Glutamatergic neuron (in vitro differentiated cells): ENCODE measurements at places on chromosomes 1 and 21. TPM values are rescaled to one million over a fixed set of nuclear protein-coding genes. Genes with fewer than 3 reads are reported as not detected.

- no peaks in the 10 kb centered on the region for H3K36me3 ChIP-seq
- peaks cover 8% of the 10 kb centered on the region for H3K27me3 ChIP-seq
- peaks cover 2% of the 10 kb centered on the region for H3K4me1 ChIP-seq
- H3K4me3 ChIP-seq: no peak overlapping the region
- DNase-seq: no peak
Observed at GRCh38 chr21:44352253-44352860, 1.1 kb upstream of the TRPM2 start.

DNA sequence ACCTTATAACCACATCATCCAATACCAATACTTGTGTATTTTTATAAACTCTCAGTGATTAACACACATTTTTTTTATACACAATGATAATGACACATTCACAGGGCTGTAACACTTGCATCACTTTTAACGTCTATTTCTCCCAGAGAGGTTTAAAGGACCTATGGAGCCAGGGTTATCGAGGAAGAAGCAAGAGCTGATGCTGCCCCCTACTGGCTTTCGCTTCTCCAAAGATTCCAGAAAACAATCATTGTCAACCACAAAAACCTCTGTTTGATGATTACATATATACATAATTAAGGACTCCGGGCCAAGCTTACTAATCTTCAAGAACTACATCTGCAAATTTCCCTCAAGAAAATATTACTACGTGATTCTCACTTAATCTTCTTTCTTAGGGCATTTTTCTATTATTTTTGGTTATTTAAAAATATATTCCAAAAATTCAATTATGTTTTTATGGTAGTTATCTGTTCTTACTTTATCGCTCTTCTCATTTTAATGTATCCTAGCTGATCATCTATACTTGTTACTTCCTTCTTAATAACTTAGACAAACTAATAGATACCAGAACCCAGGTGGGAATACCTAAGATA, 214.5 kb downstream of the VAV3 start:
- H3K27ac ChIP-seq: no peak overlapping the region
- H3K27me3 ChIP-seq: no peaks in the 10 kb centered on the region
- DNase-seq: peak; percentile 77
- H3K36me3 ChIP-seq: no peaks in the 10 kb centered on the region

- H3K4me1 ChIP-seq: no peaks in the 10 kb centered on the region
- DNase-seq: no peak
- no peaks in the 10 kb centered on the region for H3K36me3 ChIP-seq
- H3K27ac ChIP-seq: no peak overlapping the region
Observed at GRCh38 chr1:2505461-2505994, 20.9 kb downstream of the PANK4 start.

The FNDC5 gene
- 743 TPM for total RNA-seq

The KIF26B gene
- total RNA-seq: 2.4 TPM
